ENCODE measurements at places on chromosomes 1 and 21. TPM values are rescaled to one million over a fixed set of nuclear protein-coding genes. Genes with fewer than 3 reads are reported as not detected.

NTPCR gene
- total RNA-seq: 9.4 TPM

RNU1-3 gene
- under 0.01 TPM for total RNA-seq

SLC30A10 gene
- total RNA-seq: not detected

CASZ1 gene
- 2.3 TPM for total RNA-seq

MXRA8 gene
- total RNA-seq: not detected

AMY2A gene
- not detected for total RNA-seq

GUCA2B gene
- not detected for total RNA-seq

FMOD gene
- 63.0 TPM for total RNA-seq

GDAP2 gene
- total RNA-seq: 10.4 TPM

SMIM1 gene
- total RNA-seq: 0.51 TPM
